ENCODE measurements at places on chromosomes 3 and 15.

- DNase-seq: no peak
These were observed 108.1 kb downstream of the ROBO2 start for GRCh38 chr3:77147836-77148578.

- DNase-seq: no peak
These were observed 12.7 kb upstream of the CFAP100 start for GRCh38 chr3:126381966-126382365.

- no peak for DNase-seq
These were observed 152.6 kb upstream of the PLSCR5 start for GRCh38 chr3:146757759-146758158.

DNA sequence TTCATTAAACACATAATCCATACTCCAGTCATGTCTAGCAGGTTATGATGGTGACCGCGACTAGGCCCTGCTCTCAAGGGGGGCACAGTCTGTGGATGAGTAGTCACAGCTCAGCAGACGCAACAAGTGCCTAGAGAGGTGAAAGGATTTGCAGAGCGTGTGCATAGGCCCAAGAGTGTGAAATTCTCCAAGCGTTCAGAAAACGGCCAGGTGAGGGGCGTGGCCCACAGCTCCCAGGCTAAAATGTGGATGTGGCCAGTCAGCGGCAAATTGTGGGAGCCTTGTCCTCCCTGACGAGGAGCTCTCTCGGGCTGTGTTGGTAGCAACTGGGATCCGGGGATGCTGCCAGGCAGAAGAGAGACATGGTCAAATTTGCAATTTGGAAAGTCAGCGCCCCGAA is 46.4 kb upstream of the TSEN2 start:
- DNase-seq: no peak

GRCh38 chr3:16318176-16318575 is 53.2 kb downstream of the OXNAD1 start:
- DNase-seq: no peak
